ENCODE measurements at places on chromosomes 12 and 14.

DNA sequence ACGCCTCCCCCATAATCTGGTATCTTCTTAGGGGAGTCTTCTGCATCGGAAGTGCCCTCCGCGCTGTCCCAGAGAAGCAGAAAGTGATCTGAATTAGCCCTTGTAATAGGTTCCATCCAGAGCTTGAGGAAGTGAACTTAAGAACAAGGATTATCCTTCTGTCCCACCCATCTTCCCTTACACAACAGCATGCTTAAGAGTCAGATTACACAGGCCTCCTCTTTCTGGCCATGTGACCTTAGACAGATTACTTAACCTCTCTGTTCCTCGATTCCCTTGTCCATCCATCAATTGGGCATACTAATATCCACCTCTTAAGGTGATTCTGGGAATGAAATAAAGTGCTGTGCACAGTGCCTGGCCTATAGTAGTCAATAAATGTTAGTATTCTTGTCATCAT is 11.4 kb downstream of the CABP1 start:
- no peak for DNase-seq

- no peak for DNase-seq
Measured at GRCh38 chr12:53330671-53331070, 5.5 kb downstream of the SP7 start.

GRCh38 chr12:93173178-93173957 is 204.4 kb upstream of the NUDT4 start:
- no peak for DNase-seq

DNA sequence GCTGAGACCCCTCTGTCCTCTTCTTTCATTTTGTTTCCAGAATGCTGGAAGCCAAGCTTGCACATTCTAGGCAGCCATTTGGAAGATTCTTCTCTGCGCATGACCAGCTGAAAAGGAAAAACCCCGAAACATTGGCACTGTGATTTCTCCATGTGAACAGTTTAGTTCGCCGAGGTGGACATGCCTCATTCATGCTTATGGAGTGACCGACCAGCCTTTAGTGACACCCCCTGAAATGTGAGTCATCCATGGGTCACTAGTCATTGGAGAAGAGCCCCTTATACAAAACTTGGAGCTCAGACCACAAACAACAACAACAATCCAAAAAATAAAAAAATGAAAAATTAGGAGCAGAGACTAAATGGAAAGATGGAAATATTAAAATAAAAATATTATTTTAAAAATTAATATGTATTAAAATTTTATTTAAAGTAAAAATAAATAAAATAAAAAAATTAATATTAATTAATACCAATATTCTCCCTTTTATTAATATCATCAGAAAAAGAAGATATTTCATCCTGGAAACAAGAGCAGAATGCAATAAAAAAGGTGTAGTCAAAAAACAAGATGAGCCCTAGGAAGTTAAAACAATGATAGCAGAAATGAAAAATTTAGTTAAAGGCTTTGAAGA is 9.5 kb upstream of the KRT7 start:
- no peak for DNase-seq

- no peak for DNase-seq
Measured at GRCh38 chr14:24843494-24843893, 206.5 kb downstream of the STXBP6 start.

GRCh38 chr14:64363265-64363846 is 24.8 kb upstream of the MTHFD1 start:
- DNase-seq = no peak

DNA sequence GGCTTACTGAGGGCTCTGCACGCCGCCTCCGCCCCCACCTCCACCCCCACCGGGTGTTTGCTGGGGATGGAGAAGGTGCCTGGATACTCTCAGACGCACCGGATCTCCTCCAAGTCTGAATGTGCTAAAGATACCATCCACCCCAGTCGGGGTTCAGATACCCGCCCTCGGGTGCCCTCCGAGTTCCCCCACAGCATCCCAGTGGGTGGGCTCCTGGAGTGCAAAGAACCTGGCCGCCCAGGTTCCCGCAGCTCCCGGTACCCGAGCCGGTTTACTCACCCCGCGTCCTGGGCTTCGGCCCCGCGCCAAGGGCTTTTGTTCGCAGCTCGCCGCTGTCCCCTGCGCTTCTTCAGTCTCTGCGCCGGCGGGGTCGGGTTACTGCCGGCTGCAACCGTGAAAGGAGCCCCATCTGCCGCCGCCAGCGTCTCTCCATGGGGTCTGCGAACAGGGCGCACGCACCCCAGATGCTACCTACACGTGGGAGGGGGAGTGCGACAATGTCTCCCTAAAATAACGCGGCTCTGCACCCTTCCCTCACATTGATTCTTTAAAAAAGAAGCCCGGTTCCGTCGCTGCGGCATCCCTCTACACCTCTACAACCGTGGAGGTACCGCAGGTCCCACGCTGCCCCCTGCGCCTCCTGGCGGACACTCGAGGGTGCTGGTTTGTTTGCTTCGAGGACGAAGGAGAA is at the start of gene CCDC177:
CCDC177 (minus strand) TSS at position 609 of the 691 bp plus-strand sequence. CDS start 1,249 bp downstream, outside the sequence.
- DNase-seq = peak; percentile 60

DNA sequence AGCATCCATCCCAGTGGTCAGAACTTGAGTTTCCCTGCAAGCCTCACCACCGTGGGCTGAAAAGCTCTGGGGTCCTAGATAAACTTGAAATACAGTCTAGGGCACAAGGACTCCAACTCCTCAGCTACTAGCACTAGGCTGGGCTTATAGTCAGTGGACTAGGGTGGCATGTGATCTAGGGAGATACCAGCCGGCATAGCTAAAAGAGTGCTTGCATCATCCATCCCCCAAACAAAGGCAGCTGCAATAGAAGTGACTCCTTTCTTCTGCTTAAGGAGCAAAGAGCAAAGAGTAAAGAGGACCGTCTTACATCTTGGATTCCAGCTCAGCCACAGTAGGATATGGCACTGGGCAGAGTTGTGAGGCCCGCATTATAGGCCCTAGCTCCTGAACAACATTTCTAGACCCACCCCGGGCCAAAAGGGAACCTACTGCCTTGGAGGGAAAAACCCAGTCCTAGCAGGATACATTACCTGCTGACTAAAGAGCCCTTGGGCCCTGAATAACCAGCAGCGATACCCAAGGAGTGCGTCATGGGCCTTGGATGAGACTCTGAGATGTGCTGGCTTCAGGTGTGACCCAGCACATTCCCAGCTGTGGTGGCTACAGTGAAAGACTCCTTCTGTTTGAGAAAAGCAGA is 17.9 kb upstream of the SOS2 start:
- no peak for DNase-seq

DNA sequence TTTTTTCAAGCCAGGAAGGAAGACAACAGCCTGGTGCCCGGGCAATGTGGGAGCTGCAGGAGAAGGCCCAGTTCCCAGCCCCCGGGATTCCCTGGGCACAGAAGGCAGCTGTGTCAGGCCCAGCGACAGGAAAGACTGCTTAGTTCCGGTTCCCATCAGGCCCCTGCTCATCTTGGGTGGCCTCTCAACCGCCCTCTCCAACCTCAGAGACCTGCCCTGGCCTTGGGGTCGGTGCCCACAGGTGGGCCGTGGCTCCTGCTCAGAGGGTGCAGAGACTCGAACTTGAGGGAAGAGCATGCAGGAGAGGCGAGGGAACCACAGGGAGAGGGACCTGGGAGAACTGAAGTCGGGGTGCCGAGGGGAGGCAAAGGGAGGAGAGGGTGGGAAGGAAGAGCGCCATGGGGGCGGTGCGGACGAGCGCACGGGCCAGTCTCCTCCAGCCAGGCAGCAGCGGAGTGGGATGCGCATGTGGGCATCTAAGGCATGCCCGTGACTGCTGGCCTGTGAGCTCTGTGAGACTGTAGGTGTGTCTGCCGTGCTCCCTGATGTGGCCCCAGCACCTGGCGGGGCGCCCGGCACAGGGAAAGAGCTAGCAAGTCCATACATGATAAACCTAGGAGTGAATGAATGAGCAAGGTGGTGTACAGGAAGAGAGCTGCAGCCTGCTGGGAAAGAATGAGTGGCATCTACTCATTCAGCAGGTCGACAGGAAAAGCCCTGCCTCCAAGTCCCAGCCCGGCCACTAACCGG is 42.7 kb downstream of the SSH1 start:
- DNase-seq = no peak

DNA sequence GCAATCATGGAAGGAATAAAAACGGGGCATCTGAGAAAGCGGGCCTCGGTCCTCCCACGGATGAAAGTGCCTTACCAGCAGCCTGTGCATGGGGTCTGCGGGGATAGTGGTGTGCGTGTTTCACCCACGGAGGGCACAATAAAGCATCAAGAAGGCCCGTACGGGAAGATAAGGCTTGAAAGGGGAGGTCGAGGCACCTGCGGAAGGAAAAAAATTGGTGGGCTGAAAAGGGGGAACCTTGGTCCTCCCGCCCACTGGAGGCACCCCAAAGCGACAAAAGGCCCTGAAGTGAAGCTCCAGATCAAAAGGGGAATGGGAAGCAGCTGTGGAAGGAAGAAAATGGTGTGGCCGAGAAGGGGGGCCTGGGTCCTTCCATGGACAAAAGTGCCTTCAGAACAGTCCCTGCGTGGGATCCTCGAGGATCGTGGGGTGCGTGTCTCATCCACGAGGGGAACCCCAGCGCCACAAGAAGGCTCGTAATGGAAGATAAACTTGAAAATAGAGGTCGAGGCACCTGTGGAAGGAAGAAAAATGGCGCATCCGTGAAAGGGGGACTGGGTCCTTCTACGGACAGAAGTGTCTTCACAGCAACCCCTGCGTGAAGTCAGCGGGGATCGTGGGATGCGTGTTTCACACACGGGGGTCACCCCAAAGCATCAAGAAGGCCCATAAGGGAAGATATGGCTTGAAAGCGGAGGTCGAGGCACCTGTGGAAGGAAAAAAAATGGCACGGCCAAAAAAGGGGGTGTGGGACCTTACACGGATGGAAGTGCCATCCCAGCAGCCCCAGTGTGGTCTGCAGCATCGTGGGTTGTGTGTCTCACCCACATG is 276.9 kb downstream of the ALG10 start:
- no peak for DNase-seq

Measured in CD4-positive, alpha-beta T cell treated with Interleukin-6 at 100 ng/mL for 8 hours (primary cell).